ENCODE measurements at places on chromosomes 1 and 21.

GRCh38 chr21:32144851-32145250, 134.0 kb downstream of the MIS18A start:
- no peak for DNase-seq

- DNase-seq = no peak
Observed at GRCh38 chr1:162977944-162978568, 91.1 kb upstream of the RGS4 start.

- DNase-seq = no peak
Observed at GRCh38 chr1:211339631-211340041, 13.0 kb downstream of the TRAF5 start.

DNA sequence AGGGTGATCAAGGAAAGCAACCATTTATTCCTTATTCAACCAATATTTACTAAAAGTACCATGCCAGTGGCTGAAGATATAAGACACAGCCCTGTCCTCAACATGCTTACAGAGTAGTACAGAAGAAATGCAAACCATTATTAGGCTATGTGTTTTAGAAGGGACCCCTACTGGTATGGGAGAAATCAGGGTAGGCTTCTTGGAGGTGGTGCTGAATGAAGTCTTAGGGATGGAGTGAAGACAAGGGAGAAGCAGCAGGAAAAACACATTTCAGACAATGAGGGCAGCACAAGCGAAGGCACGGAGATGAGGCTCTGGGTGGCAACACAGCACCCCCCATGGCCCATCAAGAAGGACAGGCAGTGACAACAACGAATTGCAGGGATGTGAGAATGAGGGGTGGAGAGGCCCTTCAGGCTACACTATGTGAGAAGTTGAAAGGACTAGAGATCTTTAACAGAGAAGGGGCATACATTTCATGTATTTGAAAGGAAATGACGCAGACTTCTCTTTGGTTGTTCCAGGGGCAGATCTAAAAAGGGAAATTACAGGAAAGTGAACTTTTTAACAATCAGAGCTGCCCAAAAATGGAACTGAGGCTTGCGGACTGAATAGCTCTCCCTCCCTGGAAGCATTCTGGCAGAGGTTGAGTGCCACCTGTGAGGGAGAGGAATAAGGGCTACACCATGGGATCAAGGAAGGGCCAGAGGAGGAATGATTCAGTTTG, 16.8 kb upstream of the CD58 start:
- no peak for DNase-seq

DNA sequence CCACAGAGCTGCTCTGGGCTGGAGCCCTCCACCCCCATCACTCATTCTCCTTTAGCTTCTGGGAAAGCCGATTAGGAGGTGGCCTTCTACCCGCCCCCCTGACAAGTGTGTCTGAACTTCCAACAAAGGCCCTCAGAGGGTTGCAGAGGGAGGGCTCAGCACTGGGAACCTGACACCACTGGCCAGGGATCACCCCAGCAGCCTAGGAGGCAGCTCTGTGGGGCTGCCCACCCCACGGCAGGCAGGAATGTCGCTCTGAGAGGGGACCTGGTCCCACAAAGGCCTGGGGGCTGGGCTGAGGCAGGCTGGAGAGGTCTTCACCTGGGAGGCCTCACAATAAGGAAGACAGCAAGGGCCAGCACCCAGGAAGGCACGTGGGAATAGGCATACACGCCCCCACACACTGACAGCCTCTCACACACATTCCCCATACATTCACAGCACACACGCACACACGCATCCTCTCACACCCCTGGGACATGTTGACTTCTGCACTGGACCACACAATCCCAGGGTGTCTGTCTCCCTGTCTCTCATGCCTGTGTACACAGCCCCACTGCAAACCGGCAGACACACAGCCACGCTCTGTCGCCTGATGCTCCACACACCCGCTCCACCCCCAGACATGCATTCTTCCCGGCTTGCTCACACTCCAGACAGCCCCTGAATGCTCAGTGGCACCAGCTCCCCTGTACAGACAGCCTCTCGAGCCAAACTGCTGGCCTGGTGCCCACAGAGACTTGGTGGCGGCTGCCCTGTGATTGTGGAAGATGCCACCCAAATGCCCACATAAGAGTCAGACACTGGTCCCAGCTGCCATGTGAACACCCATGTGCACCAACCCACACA, 30.7 kb downstream of the DMBX1 start:
- no peak for DNase-seq

- no peak for DNase-seq
Observed at GRCh38 chr1:183191833-183192232, 5.8 kb downstream of the LAMC2 start.

- DNase-seq = no peak
Observed at GRCh38 chr1:76835203-76835602, 32.1 kb upstream of the ST6GALNAC5 start.

DNA sequence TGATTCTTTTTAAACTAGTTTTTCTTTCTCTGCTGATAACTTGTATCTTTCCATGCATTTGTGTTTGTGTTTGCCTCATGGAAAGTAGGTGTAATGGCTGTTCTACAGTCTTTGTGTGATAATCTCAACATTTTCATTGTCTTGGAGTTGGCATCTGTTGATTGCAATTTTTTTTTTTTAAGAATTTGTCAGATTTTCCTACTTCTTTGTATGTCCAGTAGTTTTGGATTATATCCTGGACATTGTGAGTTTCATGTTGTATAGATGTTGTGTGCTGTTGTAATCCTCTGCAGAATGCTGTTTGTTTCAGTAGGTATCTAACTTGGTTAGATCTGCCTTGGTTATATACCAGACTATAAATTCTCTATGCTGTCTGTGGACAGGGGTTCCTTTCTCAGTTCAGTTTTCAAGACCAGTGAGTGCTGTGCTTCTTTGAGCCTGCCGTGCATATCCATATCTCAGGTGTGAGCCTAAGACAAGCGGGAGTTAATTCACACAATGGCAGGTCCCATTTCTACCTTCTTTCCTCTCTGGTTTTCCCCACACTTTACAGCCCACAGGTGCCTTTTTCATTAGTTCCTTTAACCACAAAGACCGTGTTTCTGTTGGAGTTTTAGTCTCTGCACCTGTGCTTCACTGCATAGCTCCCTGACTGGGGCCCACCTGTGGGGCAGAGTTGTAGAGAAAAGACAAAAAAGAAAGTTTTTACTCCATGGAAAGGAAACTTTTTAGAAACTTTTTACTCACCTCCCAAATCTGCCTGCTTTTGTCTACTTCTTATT, 69.9 kb downstream of the ITSN1 start:
- no peak for DNase-seq

GRCh38 chr1:166197141-166197540, 30.3 kb upstream of the FAM78B start:
- DNase-seq = no peak

DNA sequence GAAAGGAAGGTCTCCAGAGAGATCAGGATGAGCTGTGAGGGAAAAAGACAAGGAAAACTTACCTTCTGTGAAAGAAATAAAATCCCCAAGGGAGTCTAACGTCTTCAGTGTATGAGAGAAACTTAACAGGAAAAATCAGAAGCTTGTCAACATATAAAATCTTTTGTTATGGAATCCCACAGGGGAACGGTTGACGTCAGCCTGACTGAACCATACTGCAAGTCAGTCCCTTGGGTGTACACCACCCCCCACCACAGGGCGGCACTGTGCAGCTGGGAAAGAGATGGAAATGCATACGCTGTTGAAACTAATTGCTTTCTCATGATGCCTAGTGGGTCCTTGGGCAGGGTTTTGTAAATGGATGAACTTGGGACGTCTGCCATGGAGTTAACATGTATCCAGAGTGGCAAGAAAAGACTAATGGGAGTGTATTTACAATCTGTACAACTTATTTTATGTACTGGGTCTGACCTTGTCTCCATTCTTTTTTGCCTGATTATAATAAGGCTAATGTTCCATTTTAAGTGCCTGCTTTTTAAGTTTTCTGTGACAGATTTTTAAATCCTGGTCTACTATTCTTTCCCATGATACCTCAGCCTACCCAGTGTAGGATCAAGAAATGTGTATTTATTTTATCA, 22.7 kb downstream of the UTP25 start:
- no peak for DNase-seq

DNA sequence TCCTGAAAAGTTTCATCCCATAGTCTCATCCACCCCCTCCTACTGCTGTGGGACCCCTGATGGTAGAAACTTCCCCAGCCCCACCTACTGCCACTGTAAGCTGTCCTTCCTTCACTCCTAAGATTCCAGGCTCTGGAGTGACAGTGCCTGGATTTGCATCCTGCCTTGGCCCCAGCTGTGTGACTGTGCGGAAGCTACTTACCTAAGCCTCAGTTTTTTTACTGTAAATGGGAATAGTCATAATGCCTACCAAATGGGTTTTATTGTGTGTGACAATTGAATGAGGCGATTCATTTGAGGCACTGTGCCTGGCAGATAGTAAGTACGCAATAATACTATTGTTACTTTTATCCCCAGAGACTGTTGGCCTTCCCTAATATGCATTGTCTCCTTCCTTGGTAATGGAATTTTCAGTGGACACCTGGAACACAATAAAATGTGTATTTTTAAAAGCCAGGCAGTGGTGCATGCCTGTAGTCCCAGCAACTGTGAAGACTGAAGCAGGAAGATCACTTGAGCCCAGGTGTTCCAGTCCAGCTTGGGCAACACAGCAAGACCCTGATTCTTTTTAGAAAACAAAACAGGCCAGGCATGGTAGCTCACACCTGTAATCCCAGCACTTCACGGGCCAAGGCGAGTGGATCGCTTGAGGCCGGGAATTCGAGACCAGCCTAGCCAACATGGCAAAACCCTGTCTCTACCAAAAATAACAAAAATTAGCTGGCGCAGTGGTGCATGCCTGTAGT, 55.0 kb upstream of the ZNF326 start:
- no peak for DNase-seq

DNA sequence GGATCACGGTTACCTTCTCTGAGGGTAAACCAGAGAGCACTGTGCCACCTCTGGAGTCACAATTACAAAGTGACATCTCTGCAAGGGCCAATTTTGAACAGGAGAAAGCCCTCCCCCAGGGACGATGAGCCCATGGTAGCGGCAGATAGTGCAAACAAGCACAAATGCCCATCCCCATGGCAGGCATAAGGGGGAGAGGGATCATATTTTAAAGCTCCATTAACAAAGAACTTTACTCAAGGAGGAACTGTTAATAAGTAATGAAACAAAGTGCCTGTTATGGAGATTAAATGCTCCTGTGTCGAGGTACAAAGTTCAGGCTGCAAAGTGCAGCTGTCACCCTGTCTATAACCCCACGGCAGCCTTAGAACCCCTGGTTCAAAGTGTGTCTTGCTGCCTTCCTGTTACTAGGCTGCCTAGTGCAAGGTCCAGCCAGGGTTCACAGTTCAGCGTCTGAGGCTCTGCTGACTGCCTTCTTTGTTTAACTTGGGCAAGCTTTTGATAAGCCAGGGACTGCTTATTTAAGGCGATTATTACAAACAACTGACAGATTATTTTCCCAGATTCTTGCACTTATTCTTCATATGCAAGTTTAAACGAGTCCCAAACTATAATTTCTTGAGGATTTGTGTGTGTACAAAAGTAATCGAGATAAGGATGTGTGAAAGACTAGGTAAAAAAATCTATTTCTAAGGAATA, 75.7 kb upstream of the NRIP1 start:
- DNase-seq = no peak

DNA sequence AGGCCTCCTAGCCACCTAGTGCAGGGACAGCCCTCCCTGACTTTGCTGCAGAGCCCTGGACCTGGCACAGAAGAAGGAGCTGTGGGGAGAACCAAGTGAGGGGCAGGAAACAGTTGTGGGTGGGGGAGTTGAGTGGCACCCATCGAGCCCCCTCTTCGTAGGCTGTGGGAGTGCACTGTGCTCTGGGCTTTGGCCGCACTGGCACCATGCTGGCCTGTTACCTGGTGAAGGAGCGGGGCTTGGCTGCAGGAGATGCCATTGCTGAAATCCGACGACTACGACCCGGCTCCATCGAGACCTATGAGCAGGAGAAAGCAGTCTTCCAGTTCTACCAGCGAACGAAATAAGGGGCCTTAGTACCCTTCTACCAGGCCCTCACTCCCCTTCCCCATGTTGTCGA, 1.2 kb downstream of the DUSP23 start:
- no peak for DNase-seq

DNA sequence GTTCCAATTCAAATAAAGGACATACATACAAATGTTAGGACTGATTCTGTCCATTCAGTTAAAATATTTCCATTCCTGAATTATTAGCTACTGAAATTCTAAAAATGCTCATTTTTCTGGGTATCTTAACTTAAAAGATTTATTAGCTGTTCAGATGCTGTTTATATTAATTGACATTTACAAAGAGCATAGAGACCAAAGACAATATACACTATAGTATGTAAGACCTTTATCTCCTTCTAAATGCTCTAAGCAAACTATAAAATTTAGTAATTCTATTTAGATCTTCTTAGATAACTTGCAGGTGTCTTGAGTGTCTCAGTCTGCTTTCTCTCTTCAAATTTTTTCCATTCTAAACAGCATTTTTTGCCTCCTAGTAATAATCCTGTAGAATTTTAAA, 39.3 kb downstream of the VAMP4 start:
- no peak for DNase-seq

DNA sequence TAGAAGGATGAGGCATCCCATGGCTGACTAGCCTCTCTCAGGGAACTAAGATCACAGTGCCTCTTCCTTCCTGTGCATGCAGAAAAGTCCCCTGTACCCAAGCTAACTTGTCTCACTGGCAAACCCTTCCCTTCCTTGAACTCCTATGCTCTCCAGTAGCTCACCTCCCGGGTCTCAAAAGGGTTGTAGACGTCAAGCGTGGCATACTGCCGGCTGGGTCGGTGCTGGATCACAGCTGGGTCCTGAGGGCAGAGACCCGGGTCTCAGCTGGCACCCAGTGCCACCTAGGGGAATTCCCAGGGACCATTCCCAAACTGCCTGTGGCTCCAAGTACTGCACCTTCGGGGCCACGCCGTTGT, 688 bp downstream of the SCAMP3 start:
- no peak for DNase-seq

DNA sequence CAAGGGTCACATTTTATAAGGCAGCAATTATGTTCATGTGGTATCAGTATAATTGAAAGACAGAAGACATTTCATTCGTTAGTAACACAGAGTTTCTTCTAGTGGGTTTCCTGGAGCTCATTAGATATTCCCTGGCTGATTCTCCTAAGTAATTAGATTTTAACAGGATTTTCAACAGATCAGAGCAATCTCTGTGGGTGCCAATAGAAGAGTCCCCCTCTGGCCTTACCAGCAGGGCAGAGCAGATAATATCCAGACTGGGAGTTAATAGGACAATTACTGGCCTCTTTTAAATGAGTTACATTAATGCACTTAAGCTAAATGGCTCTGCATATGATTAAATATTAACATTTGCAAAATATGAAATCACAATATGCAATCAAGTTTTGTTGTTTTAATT, 74.2 kb upstream of the FOXD3 start:
- no peak for DNase-seq

- no peak for DNase-seq
Observed at GRCh38 chr1:117659550-117660270, 53.9 kb downstream of the TENT5C start.

DNA sequence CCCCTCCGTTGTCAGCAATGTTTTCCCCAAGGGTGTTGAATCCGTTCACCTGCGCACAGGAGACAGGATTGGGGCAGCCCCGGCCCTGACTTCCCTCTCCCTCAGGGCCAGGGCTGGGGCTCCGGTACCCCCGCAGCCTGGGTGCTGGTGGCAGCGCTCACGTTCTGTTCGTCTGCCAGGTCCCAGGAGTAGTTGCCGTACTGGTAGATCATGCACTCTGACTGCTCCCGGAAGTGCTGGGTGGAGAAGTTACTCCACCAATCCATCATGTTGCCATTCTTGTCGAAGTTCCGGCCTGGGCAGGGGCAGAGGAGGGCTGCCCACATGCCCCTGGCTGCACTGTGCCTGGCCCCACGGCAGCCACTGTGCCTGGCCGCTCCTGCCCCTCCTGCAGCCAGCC, 6.1 kb downstream of the PRXL2B start:
- DNase-seq = no peak

- no peak for DNase-seq
Observed at GRCh38 chr1:1427820-1428148, 6.7 kb upstream of the ANKRD65 start.

Data from activated effector memory CD4-positive, alpha-beta T cell treated with Interleukin-2 at 50 U/mL for 16 hours (primary cell).